NCI-H1930 (cell line): ENCODE measurements at places on chromosomes 4 and X.

DNA sequence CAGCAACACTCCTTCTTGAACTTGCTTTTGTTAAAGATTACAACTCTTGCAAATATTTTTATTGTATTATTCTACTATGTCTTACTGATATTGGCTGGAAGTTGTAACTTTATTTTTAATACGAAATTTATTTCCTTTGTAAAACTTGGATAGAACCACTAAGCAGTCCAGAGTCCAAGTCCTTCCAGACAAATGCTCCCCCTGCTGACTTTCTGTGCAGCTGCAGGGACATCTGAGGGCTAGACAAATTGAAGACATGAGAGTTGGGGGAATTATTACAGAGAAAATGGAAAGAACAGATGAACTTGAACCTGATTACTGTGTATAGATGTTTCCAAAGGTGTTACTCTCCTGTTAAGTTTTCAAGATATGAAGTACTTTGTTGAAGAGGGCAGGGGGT is 238.8 kb downstream of the GRIA3 start:
- no peak for DNase-seq

DNA sequence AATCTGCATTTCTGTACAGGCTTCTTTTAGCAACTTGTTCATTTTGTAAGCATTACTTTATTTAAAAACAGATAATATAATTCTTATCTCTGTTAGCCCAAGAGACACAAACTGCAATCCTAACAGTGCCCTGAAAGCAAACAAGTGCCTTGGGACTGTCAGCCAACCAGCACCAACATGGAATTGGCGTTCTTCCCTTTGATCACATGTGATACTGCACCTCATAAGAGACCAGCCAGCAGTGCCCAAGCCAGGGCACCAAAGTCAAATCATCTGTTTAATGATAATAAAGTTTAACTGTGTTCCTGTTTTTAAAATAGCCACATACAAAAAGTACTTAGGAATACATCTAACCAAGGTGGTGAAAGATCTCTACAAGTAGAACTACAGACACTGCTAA is 223.2 kb downstream of the PRDM5 start:
- DNase-seq, result no peak

DNA sequence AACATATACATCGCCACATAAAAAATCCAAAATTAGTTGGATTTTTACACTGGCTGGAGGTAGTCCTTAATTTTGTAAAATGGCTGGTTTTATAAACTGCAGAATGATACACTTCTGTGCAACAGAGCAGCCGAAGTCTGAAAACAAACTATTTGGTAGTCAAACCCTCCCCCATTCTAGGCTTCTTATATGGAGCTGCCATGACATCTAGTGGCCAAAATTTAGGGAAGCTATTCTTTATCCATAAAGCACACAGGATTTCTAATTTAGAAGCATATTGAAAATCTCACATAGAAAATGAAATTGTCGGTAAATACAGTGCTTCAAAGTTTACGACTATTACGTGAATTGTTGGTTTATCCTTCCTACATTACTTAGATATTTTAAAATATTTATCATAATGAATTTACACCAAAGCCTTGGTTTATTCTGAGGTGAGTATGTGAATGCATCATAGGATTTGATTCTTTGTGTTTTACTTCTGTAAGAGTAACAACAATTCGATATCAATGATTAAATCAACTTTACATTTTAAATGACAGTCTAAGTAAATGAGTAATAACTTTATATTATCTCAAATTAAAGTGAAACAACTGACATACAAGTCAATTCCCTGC is 113.4 kb upstream of the FAM241A start:
- peak; percentile 43 for DNase-seq

GRCh38 chr4:87006676-87007527 is 72.1 kb downstream of the AFF1 start:
- DNase-seq, result peak; percentile 84

DNA sequence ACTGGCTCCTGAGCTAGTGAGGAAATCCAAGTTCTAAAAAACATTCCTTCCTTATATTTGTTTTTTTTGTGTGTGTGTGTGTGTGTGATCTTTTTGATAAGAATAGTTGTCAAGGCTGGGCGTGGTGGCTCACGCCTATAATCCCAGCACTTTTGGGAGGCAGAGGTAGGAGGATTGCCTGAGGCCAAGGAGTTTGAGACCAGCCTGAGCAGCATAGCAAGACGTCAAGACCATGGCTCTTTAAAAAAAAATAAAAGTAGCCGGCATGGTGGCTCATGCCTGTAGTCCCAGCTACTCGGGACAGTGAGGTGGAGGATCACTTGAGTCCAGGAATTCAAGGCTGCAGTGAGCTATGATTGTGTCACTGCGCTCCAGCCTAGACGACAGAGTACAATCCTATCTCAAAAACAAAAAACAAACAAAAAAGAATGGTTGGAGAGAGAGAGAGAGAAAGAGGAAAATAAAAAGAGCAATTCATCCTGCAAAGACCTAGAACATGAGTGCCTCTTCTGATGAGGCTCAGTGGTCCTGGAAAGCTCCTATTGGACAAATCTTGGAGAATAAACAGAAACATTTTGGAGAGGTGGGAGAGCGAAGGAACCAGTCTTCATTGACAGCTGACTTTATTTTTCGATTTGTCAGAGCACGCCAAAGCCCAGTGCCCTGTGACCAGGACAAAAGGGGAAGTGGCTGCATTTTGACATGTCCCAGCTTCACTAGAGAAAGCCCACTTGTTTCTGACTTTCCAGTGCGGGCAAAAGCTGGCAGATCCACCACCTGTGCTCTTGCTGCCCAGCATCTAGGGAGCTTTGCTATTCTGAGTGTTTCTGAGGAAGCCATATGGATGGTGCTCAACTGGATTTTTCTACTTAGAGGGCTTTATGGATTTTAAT is 244.7 kb downstream of the PALLD start:
- DNase-seq, result no peak

DNA sequence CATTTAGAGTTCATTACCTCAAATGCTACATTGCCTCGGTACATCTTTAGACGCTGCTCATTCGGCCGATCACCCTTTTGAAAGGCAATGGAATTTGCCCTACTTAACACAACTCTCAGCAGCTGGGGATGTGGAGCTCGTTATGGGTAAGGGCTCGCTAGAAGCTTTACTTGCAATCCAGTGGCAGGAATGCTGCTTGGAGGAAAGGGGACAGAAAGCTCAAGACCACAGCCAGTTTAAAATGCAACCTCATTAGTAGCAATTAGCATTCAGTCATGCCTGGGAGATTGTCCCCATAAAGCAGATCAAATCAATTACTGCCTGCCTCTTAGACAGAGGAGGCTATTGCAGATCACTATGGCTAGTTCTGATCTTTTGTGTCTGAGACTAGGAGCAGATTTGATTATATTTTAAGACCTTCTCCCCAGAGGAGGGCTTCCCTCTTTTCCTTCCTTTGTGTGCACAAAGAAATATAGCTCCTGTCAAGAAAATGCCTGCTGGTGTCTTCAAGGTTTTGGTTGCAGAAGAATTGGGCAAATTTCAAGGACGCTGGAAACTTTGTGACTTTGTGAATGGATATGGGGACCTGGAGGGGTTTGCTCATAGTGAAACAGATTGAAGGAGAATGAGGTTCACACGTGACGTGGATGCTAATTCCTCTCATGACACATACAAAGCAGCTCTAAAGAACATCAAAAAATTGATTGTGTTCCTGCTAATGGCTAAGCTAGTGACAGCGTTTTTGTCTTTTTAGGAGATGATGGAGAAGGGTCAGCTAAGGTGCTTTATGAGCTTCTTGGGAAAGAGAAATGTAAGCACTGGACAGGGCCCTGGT is 237.5 kb upstream of the GLRA2 start:
- no peak for DNase-seq

DNA sequence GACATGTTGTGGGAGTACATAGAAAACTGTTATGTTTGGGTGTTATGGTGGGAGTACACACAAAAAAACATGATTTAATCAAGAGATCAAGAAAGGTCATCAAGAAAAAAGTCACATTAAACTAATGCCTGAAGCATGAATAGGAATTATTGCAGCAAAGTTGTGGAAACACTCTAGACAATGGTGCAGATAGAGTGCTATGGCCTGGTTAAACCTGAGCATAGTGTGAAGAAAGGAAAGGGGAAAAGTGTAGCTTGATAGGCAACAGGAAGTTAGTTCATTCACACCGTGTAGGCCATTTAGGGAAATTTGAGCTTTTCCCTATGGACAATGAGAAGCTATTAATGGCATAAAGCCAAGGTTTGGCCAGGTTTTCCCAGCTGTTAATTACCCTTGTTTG is 162.1 kb upstream of the EMCN start:
- no peak for DNase-seq

GRCh38 chr4:59647011-59647410 is 1553.1 kb upstream of the ADGRL3 start:
- DNase-seq, result no peak

GRCh38 chr4:113013751-113014150 is 35.7 kb upstream of the ANK2 start:
- no peak for DNase-seq
